ENCODE measurements at places on chromosomes 13 and 19.

- no peak for DNase-seq
Observed at GRCh38 chr13:98419786-98420553, 156.9 kb downstream of the STK24 start.

GRCh38 chr19:28019901-28020300 lies 1193.0 kb downstream of the UQCRFS1 start:
- DNase-seq, result no peak

GRCh38 chr19:9757544-9758501 lies 10.7 kb downstream of the ZNF846 start:
- no peak for DNase-seq

DNA sequence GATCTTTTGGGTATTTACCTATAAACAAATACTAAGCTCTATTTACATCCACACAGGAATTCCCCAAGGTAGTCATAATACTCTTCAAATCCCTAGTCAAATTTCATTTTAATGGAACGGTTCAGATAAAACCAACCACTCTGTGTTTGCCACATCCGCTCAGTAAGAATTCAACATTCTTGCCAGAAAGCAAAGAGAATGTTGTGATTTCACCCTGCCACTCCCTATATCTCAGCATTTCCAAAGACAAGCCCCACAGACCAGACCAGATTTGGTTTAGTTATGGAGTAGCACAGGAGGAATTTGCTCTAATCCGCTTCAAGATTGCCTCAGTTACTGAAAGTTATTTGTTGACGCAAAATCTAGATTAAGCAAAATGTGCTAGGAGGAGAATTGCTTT lies 105.6 kb upstream of the SERP2 start:
- DNase-seq, result no peak

DNA sequence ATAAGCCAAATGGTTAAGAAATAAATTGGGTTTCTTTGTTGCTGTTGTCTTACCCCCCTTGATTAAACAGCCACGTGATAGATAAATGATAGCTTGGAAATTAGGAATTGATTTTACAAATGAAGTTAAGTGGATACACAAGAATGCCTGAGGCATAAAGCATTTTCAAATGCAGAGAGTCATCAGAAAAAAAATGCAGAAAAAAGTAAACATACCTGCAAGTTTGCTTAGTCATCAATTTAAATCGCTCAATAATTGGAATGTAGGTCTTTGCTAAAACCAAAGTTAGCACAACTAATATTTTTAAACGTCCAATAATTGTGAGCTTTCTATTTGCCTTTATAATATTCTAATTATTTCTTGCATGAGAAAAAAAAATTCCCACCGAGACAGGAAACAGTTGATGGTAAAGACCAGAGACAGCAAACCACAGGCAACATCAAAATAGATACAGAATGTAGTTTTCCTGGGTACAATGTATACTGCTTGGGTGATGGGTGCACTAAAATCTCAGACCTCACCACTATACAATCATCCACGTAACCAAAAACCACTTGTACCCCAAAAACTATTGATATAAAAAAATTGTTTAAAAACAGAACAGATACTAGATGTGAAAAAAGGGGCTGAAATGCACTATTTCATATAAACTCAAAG lies 924.0 kb downstream of the PCDH9 start:
- DNase-seq, result no peak

DNA sequence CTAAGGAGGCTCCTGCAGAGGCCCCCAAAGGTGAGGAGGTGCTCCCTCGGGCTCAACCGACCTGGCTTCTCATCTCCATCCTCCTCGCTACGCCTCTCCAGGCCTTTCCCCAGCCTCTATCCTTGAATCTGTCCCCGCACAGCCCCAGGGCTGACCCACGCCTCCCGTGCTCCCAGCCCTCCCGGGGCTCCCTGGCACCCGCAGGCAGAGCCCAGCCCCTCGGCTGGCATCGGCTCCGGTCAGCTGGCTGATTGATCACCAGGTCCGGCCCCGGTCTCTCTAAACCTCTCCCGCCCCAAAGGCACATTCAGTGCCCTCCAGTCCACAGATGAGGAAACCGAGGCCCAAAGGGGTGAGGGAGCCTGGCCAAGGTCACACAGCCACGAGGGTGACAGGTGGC lies 2.5 kb downstream of the MYBPC2 start:
- no peak for DNase-seq

GRCh38 chr13:99500839-99501183 lies 461 bp upstream of the TM9SF2 start:
- DNase-seq, result no peak

- DNase-seq, result no peak
Observed at GRCh38 chr19:37986048-37986750, 79.2 kb downstream of the SIPA1L3 start.

GRCh38 chr13:99067159-99067985 lies 89.5 kb upstream of the DOCK9 start:
- DNase-seq, result no peak

- peak; percentile 39 for DNase-seq
Observed at GRCh38 chr13:33606692-33607091, 211.3 kb upstream of the RFC3 start.

GRCh38 chr19:34155686-34156085 lies 16.6 kb upstream of the LSM14A start:
- DNase-seq, result no peak

- no peak for DNase-seq
Observed at GRCh38 chr13:110877737-110878258, 37.1 kb downstream of the ANKRD10 start.

GRCh38 chr19:49808711-49809159 lies 4.4 kb downstream of the FUZ start:
- peak; percentile 98 for DNase-seq

GRCh38 chr13:50990818-50991506 lies 81.4 kb downstream of the RNASEH2B start:
- peak; percentile 49 for DNase-seq

GRCh38 chr19:862581-863314 lies 3.3 kb downstream of the CFD start:
- DNase-seq, result peak; percentile 92

DNA sequence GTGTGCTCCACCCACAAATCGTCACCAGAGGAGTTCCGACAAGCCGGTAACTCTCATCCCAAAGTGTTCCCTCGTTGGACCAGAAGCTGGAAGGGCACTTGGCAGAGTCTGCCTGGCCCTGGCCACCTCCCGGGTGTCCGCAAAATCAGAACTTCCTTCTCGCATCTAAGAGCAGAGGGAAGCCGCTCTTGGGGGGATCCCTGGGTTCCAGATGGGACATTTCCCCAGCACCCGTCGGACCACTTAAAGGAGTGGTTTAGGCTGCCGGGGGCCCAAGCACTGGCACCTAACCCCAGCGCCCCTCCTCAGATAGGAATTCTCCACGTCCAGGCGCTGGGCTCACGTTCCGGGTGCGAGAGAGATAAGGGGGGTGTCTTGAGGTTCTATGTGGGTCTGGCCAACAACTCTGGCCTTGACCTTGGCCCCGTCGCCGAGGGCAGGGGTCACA lies 857 bp upstream of the MAP2K7 start:
- DNase-seq, result no peak

GRCh38 chr19:7554990-7555864 lies 19.7 kb downstream of the PNPLA6 start:
- DNase-seq, result peak; percentile 90

- no peak for DNase-seq
Observed at GRCh38 chr13:20891768-20892167, 10.8 kb downstream of the XPO4 start.

DNA sequence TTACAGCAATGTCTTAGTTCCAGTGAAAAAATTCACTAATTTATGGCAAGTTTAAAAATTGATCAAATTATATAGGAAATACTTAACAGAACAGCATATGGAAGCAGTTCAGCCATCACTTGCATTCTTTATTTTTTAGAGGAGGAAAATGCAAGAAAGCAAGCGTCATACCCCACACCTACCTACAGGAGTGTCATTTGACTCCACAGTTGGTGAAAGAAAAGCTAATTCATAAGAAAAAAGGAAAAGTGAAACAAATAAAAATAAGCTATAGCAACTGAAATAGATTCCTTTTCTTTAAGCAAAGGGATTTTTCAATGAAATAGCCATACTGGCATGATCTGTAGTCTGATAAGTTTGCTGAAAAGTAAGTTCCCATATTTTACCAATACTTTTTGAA lies 111.0 kb downstream of the DOCK9 start:
- DNase-seq, result no peak

GRCh38 chr19:31960474-31960873 lies 384.9 kb upstream of the ZNF507 start:
- DNase-seq, result no peak

GRCh38 chr19:43939557-43940260 lies 4.6 kb upstream of the ZNF45 start:
- no peak for DNase-seq

- DNase-seq, result peak; percentile 75
Observed at GRCh38 chr19:5828661-5829566, 10.6 kb downstream of the FUT6 start.

- peak; percentile 30 for DNase-seq
Observed at GRCh38 chr19:5697022-5697889, 7.2 kb downstream of the RPL36 start.

- no peak for DNase-seq
Observed at GRCh38 chr13:25943081-25943480, 108.7 kb downstream of the SHISA2 start.

DNA sequence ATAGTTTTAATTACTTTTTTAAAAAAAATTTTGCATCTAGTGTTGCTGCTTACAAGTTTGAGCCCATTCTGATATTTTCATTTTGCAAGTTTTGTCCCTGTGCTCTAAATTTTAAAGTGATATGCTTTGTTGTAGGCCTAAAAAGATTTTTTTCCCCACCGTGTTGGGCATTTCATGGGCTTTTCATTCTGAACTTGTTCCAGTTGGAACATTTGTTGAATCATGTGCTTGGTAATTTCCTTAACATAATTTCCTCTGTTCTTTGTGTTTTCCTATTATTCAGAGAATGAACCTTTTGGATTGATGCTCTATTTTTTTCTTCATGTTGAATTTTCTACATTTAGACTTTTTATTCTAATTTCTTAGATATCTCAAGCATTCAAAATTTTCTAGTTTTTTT lies 206.4 kb upstream of the SPRY2 start:
- no peak for DNase-seq

- DNase-seq, result peak; percentile 50
Observed at GRCh38 chr13:71967990-71968389, 101.0 kb upstream of the DACH1 start.

- DNase-seq, result no peak
Observed at GRCh38 chr13:21686751-21687391, 16.0 kb downstream of the FGF9 start.

DNA sequence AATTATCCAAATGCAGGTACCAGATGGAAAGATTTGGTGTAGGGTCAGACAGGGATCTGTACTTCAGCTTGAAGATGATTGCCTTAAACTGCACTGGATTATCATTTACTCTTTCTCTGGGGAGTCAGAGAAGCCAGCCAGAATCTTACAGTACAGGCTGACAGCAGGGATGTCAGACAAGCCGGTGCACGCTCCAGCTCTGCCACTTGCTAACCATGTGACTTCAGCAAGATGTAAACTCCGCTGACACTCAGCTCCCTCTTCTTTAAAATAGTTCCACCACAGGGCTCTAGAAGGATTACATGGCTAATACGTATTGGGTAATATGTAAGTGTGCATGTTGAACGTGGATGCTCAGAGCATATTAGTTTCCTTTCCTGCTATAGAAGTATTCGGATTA lies 251.4 kb upstream of the MAB21L1 start:
- DNase-seq, result no peak

DNA sequence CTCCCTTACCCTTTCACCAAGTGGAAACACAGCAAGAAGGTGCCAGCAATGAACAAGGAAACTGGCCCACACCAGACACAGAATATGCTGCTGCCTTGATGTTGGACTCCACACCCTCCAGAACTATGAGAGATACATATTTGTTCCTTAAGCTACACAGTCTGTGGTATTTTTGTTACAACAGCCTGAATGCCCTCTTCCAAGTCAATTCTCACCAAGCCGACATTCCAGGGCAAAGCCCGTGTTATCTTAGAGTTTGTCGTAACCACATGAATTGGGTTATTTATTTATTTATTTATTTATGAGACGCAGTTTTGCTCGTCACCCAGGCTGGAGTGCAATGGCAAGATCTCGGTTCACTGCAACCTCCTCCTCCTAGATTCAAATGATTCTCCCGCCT lies 14.9 kb downstream of the FGF21 start:
- DNase-seq, result no peak

- no peak for DNase-seq
Observed at GRCh38 chr13:52811841-52812240, 36.6 kb downstream of the PCDH8 start.

DNA sequence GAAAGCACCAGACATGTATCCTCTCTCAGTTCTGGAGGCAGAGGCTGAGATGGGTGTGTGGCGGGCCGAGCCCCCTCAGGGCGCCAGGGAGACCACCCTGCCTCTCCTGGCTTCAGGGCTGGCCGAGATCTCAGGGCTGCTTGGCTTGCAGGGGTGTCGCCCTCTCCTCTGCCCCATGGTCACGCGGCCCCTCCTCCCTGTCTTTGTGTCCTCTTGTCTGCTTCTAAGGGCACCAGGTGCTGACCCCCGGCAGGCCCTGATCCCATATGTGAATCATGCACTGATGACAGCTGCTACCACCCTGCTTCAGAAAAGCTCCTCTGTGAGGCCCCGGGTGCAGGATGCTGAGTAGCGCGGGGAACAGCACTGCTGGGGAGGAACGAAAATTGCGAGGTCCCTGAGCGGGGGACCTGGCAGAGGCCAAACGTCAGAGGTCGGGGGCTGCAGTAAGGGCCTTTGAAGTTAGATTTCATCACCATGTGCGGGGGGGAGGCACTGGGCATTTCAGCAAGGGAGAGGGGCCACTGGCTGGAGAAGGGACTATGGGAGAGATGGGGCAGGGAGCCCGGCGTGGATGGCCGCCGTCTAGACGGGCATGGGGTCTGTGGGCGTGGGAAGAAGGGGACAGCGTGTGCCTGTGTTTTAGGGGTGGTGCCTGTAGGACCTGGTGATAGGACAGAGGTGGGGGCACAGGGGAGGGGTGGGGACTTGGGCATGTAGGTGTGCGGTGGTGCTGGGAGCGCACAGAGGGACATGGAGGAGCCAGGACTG lies 125.2 kb downstream of the KDM4B start:
- DNase-seq, result no peak

GRCh38 chr19:38565691-38566105 lies 52.1 kb downstream of the MAP4K1 start:
- no peak for DNase-seq

- DNase-seq, result no peak
Observed at GRCh38 chr13:94261163-94261562, 218.3 kb downstream of the DCT start.

- DNase-seq, result no peak
Observed at GRCh38 chr13:48578516-48579164, 45.8 kb upstream of the RCBTB2 start.

- DNase-seq, result no peak
Observed at GRCh38 chr13:59734393-59734792, 429.3 kb downstream of the DIAPH3 start.

GRCh38 chr13:99307648-99308339 lies 595 bp upstream of the GPR183 start:
- no peak for DNase-seq

DNA sequence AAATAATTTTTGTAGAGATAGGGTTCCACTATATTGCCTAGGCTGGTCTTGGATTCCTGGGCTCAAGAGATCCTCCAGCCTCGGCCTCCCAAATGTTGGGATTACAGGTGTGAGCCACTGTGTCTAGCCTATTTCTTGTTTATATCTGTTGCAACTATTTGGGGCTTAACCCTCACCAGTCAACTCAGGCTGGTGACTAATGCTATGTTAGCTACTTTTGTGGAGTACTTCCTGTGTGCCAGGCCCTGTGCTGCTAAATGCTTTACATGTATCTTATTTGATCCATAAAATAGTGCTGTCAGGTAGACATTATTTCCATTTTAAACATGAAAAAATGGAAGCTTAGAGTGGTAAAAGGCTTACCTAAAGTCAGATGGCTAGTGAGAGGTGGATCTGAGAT lies 13.8 kb downstream of the CEACAM1 start:
- DNase-seq, result no peak

- peak; percentile 47 for DNase-seq
Observed at GRCh38 chr13:95677564-95678266, 776 bp downstream of the DNAJC3 start.

Data from H9 (cell line).